Fibroblast of skin of scalp (primary cell): ENCODE measurements at places on chromosomes 6 and 20.

DNA sequence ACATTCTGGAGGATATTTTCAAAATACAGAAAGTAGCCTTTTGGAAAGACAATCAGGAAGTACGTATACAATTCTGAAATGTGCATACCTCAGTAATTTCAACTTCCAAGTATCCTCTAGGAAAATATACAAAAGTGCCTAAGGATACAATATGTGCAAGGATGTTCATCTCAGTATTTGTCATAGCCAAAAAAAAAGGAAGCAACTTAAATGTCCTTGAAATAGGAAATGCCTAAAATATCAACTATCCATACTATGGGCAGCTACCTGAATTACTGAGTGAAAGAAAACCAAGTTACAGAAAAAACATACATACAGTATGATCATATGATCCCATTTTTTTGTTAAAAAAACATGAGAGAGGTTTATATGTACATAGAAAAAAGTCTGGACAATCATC, 1.5 kb downstream of the PPIL1 start:
- DNase-seq, result no peak

DNA sequence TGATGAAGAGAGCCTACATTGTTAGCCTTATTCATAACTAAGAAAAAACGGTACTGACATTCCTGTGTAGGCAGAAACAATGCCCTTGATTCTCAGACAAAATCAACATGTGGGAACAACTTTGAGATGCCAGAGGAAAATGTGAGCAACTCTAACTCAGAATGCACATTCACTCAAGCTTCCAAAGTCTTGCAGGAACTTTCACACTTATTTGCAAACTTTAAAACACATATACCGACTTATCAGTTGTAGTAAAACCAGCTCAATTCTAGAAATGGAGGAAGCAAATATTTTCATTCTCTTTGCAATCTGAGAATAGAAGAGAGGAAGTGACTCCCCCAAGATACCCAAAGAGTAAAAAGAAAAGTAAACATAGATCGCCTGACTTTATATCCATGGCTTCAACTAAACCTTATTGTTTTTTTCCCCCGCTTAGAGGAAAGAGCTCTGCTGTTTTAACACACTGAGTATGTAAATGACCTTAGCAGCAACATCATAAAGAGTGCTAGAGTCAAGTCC, 117.6 kb downstream of the EPB41L2 start:
- peak; percentile 48 for DNase-seq

GRCh38 chr20:34708621-34709043, 4.5 kb downstream of the TP53INP2 start:
- peak; percentile 29 for DNase-seq

GRCh38 chr20:44702776-44703175, 12.4 kb upstream of the CCN5 start:
- peak; percentile 83 for DNase-seq

- DNase-seq, result no peak
These were observed 260.6 kb downstream of the PRL start for GRCh38 chr6:22036275-22036674.

GRCh38 chr6:26241033-26241895, 123.7 kb upstream of the BTN3A2 start:
- DNase-seq, result peak; percentile 74

DNA sequence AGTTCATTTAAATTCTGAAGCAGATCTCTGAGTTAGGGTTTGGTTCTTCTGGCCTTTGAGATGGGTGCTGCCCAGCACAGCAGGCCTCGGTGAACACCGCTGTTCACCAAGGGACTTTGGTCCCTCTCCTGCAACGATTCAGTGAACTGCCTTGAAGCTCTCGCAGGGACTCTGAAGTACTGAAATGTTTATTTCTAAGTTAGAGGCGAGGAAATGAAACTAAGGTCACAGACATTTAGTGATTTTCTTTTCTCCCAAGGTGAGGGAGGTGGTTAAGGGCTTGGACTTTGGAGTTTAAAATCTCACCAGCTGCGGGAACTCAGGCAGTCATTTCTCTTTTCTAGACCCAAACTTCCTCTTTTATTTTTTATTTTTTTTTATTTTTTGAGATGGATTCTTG, 26.2 kb downstream of the E2F3 start:
- DNase-seq, result no peak

GRCh38 chr20:39004508-39004907, 42.4 kb downstream of the DHX35 start:
- no peak for DNase-seq

DNA sequence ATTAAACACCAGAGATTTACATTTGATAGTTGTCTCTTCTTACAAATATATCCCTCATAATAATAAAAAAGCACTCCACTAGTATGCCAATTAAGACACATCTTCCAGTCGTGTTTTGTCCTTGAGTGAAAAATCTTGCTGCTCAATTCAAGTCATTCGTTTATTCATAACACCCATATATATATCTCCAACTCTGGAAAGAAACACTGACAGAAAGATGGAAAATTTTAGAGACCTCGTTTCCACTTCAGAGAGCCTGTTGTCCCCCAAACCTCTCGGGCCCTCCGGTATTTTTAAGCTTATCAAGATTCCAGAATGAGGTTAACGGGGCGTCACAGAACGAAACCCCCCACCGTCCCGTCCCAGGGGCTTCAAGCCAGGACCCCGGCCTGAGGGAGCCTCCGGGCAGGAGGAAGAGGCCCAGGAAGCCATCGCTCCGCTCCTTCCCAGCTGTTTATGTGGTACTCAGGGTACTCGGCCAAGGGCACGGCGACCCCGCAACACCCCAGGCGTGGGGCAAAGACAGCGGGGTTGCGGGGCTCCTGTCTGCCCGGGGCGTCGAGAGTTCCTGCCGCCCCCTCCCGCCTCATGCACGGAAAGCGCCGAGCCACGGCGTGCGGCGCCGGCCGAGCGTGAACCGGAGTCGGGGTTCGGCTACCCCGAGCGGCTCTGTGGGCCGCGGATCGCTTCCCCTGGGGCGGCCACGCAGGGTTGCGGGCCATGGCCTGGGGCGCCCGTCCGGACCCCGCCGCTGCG, 623 bp upstream of the SNX9 start:
- DNase-seq, result peak; percentile 34

DNA sequence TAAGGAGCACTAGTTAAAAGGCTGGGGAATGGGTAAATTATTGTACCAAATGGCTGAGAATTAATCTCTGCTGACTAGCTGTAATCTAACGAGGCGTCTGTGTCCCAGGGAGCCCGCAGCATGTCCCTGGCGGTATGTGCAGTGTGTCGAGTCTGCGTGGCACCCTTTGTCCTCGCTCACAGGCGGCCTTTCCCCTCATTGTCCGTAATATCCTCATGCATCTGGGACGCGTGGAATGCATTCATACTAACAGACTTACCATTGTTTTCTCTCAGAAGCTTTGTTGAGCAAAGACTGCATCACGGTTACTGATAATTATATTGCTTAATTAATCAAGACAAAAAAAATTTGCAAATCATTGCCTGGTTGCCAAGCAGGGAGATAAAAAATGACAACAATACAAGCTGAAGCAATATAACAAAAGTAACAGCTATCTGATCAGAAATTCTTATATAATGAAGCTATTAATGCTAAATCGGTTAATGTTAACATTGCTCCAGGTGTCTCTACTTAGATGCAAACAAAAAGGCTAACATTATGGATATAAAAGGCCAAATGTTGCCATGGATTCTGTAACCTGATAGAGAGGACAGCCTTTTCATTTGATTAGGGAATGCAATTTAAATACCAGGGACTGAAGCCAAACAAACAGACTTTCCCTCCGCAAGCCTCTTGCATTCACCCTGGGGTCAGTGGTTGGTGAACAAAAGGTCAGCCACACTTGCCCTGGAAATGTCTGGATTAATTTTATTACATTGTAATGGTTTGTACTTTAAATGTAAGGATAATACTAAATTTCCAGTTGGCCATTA, 124.8 kb downstream of the INSM1 start:
- no peak for DNase-seq

DNA sequence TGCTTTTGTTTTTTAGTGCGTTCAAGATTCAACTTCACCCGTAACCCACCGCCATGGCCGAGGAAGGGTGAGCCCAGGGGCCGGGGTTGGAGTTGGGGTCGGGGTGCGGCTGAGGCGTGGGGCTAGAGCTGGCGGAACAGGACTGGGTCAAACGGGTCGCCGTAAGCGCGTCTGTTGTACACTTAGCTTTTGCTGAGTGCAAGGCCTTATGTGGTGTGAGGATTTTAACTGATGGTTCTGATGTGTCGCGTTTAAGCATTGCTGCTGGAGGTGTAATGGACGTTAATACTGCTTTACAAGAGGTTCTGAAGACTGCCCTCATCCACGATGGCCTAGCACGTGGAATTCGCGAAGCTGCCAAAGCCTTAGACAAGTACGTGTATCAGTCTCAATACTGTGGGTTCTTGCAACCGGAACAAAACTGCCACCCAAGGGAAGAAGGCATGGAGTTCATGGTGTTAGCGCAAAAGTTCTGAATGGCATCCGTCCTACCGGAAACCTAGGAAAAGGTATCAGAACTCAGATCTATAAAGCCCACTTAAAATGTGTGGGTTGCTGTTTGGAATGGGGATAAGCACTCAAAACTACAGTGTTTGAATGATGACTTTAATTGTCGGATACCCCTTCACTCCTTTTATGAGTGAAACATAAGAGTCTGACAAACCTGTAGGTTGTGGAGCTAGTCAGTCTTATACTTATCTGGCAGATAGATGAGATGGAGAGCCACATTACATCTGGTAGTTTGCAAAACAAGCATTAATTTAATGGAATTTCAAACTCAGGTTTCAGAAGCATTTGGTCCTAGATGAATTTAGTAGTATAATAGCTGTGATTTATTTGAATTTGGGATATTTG, 574 bp downstream of the RPS12 start:
- no peak for DNase-seq

- DNase-seq, result no peak
These were observed 59.8 kb downstream of the IRF4 start for GRCh38 chr6:451336-451735.

DNA sequence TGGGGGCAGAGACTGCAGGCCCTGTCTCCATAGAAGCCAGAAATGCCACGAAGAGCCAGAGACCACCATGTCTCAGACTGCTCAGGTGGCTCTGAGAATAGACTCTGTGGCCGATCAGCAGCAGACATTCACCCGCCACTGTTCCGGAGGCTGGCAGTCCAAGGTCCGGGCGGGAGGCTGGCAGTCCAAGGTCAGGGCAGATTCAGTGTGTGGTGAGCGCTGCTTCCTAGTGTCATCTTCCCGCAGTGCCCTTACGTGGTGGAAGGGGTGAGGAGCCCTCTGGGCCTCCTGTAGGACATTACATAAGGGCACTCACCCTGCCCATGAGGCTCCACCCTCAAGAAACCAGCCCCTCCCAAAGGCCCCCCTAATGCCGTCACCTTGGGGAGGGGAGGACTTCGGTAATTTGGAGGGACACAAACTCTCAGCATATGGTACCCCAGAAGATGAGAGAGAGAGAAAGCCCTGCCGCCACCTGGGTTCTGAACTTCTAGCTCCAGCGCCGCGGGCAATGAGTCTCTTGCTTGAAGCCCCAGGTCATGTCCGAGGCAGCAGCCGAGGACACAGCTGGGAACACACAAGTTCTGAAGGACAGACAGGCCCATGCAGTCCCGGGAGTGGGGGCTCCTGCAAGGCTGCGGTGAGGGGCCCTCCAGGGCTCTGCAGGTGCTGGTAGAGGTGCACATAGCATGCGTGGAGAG, 36.4 kb downstream of the DACT2 start:
- DNase-seq, result no peak

DNA sequence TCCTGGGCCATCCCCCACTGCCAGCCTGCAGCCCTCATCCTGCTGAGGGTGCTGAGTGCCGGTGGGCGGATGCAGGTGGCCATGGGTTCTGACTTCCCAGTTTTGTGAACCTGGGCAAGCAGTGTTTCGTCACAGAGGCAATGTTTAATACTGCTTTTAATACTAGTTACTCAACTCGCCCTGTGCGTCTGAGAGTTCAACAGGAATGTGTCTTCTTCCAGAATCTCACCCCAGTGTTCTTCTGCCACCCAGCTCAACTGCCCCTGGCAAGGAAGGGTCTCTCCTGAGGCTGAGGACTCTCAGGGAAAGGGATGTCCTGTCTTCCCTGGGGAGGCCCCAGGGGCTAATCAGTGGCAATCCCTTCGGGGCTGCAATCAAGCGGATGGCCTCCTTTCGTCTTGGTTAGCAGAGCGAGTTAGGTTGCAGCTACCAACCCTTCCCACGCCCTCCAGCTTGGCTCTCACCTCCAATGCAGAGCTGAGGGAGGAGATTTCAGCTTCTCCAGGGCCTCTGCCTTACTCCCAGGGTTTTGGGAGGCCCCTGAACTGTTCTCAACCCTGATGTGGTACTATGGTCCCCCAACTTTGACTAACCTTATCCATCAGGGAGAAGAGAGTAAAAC, 2.0 kb downstream of the KCNK16 start:
- no peak for DNase-seq

GRCh38 chr6:33700391-33701050, 11.0 kb downstream of the UQCC2 start:
- peak; percentile 70 for DNase-seq

GRCh38 chr6:120965814-120966213, 368.5 kb downstream of the TBC1D32 start:
- no peak for DNase-seq

- peak; percentile 55 for DNase-seq
These were observed 10.6 kb downstream of the CTCFL start for GRCh38 chr20:57514273-57514751.

DNA sequence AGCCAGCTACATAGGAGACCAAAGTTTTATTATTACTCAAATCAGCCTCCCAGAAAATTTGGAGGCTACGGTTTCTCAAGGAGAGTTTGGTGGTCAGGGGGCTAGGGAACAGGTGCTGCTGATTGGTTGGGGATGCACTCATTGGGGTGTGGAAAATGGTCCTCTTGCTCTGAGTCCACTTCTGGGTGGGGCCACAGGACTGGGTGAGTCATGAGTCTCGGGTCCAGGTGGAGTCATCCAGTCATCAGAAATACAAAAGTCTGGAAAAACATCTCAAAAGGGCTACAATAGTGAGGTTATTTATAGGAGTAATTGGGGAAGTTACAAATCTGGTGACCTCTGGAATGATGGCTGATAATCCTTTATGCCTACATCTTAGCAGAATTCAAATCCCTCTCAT, 54.3 kb upstream of the SLC22A16 start:
- no peak for DNase-seq

- no peak for DNase-seq
These were observed 733.3 kb upstream of the SLC35B3 start for GRCh38 chr6:9168669-9169068.

GRCh38 chr6:11245381-11246256, 13.2 kb upstream of the NEDD9 start:
- DNase-seq, result peak; percentile 62

DNA sequence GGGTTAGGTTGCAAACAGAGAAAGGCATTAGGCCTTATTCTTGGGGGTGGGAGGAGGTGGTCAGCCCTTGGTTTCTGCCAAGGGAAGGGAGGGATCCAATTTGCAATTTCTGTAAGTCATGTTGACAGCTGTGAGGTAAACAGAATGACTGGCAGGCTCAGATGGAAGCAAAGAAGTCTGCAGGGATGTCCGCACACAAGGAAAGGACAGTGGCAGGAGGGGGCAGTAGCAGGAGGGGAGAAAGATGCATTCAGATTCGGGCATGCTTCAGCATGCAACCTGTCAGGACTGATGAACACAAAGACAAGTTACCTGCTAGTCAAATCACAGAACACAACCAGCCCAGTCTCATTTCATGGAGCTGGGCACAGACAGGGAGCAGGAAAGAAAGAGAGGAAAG, 217.9 kb upstream of the FOXA2 start:
- no peak for DNase-seq
